ENCODE measurements at places on chromosomes 16 and 17.

GRCh38 chr17:33218698-33219601, 74.1 kb downstream of the ASIC2 start:
- DNase-seq: no peak

- DNase-seq: no peak
Observed at GRCh38 chr17:59616253-59616920, 3.3 kb upstream of the CLTC start.

DNA sequence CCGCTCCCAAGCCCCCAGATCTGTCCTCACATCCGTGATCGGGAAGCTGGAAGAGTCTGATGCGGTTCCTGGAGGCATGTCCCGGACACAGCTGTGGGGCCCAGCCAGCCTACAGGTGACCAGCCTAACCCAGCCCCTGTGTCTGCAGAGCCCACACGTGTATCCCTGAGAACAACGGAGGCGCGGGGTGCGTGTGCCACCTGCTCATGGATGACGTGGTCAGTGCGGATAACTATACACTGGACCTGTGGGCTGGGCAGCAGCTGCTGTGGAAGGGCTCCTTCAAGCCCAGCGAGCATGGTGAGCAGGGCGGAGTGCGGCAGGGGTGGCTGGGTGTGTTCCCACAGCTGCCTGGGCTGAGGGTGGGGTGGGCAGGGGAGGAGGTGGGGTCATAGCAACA, 30.9 kb downstream of the IL4R start:
- no peak for DNase-seq

GRCh38 chr17:78974635-78975591, 4.8 kb downstream of the LGALS3BP start:
- DNase-seq: no peak

- no peak for DNase-seq
Observed at GRCh38 chr16:24635900-24636610, 93.4 kb upstream of the TNRC6A start.

GRCh38 chr16:983044-984030, 1.8 kb downstream of the SOX8 start:
- DNase-seq: no peak

DNA sequence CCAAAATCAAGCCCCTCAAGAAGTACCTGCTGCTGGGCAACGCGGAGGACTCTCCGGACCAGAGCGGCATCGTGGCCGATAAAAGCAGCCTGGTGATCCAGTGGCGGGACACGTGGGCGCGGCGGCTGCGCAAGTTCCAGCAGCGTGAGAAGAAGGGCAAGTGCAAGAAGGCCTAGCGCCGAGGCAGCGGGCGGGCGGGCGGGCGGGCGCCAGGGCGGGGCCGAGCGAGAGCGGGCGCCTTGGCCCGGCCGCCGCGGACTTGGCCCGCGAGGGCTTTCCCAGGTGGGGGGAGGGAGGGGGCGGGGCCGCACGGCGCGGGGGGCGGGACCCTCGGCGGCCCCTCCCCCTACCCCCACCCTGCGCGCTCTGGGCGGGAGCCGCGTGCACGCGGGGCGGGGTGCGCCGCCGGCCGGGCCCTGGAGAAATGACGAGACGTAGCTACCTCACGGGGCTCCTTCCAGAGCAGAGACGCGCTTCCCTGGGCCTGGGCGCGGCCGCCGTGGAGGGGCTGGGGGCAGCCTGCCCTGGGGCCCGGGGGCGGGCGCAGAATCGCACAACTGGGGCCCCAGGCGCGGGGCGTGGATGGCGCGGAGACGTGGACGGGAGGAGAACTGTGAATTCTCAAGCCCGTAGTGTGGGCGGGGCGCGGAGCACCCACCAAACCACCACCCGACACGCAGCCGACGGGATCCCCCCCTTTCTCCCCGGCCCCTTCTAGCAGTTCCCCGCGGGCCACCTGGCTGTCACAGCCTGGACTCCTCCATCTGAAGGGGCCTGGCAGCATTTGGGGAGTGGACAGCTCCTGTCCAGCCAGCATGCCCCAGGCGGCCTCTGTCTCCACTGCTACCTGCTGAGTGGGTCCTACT, 218.7 kb downstream of the NTN1 start:
- peak; percentile 38 for DNase-seq

DNA sequence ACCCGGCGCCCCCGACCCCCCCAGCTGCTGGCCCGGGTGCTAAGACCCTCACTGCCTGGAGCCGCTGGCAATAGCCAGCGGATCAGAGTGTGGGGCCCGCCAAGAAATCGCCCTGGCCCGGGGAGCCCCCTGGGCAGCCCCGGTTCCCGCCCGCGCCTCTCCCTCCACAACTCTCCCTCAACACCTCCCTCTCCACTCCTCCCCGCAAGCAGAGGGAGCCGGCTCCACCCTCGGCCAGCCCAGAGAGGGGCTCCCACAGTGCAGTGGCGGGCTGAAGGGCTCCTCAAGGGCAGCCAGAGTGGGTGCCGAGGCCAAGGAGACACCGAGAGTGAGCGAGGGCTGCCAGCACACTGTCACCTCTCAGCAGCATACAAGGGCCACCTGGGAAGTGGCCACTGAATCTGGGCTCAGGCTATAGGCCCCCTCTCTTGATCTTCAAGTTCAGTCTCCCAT, 385.5 kb downstream of the SEC14L1 start:
- no peak for DNase-seq

DNA sequence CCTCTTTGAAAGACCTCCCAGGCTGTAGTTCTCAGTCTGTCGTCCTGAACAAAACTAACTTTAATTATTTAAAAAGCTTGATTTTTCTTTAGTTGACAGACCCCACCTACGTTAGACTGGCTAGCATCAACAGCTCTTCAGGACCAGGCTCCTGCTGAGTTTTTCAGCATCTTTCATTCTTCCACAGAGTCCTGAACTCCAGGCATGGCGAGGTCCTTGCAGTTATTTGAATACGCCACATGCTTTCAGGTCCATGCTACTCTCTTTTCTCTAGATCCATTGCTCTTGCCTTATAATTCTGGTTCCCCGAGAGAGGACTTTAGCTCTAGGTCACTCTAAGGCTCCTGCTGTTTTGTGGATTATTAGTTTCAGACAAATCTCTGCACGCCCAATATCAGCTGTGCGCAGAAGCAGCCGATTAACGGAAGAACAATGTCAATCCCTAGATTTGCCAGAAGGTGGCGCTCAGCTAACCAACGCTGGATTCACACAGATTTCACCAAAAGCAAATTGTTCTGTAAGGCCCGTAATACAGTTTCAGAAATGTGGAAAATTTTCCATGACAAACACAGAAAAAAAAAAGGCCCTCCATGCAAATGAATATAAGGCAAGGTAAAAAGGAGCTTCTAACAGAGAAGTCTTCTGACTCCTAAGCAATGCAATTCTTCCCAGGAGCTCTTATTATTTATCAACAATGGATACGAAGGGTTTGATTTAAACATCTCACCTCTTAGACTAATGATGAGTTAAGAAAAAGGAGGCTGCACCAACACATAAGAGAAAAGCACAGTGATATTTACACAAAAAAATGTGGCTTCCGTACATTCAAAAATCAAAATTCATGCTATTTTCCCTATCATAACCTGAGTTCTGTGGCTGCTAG, 33.5 kb upstream of the BCO1 start:
- no peak for DNase-seq

- no peak for DNase-seq
Observed at GRCh38 chr17:48148854-48149786, 41.6 kb downstream of the SNX11 start.

All from stimulated activated CD8-positive, alpha-beta memory T cell treated with anti-CD3 and anti-CD28 coated beads, Interleukin-4, amount 100 ng/mL, for 4 hours (primary cell).